ENCODE measurements at places on chromosomes 4 and X. TPM values are rescaled to one million over a fixed set of nuclear protein-coding genes. Genes with fewer than 3 reads are reported as not detected.

The MBNL3 gene
- total RNA-seq = 6.6 TPM

GRCh38 chr4:161254375-161254774 is 909.4 kb downstream of the FSTL5 start:
- ATAC-seq = no peak

- ATAC-seq = no peak
Measured at GRCh38 chr4:139968831-139969230, 185.2 kb downstream of the MAML3 start.

DNA sequence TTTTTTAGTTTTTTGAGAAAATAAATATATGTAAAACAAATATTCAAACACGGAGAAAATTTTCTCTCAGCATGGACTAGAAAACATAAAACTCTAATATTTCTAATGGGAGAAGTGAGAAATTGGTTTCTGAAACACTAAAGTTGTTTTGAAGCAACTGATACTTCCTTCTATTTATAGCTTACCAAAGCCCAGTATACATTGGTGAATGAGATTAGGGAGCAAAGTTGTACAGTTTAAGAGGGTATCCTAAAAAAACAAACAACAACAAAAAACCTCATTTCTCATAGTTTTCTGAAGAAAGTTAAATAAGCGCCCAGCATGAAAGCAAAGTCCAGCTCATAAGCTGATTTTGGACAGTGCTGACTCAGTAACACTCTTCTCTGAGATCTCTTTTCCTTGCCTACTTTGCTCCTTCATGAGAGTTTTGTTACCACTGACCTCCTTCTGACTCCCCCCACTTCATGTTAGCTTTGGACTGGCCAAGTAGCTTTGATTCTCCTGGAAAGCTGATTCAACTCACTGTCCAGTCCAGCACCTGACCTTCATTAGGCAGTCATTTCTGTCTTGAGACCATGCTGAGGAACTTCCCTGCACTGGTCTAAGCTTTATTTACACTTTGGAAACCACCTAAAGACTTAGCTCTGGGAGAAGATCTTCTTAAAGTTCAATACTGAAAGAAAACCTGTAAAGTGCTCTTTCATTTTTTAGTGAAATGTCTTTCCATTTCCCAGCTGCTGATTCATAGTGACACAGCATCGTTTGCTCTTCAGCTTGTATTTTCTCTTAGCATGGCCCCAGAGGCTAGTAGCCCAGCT is 21.8 kb upstream of the P2RY10 start:
- peak; percentile 62 for ATAC-seq

DNA sequence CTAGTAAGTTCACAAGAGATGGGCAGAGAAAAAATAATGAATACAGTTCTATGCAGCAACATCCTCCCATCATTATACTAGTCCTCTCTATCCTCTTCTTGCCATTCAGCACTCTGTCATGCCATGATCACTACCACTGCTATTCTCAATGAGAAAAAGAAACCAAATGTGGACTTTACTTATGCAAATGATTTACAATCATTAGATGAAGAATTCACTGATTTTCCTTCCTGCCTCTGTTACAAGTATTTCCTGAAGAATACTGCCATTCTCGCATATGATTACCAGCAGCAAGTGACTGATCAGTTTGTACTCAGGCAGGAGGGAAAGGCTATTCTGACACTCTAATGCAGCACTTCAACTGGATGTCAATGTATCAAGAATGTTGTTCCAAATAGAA is 50.3 kb downstream of the WDFY3 start:
- ATAC-seq = no peak

Data from activated T-helper 17 cell treated with anti-CD3 and anti-CD28 coated beads, Interleukin-2, amount 50 U/mL, for 72 hours (primary cell).